HS-27A (cell line): ENCODE measurements at places on chromosomes 2 and 18.
A peak's percentile ranks its signal among the peaks of the same experiment; 100 is the strongest.

GRCh38 chr18:43830947-43831346, 553.7 kb upstream of the SYT4 start:
- DNase-seq = no peak

- DNase-seq = no peak
Measured at GRCh38 chr2:63049970-63050333, 678 bp upstream of the OTX1 start.

DNA sequence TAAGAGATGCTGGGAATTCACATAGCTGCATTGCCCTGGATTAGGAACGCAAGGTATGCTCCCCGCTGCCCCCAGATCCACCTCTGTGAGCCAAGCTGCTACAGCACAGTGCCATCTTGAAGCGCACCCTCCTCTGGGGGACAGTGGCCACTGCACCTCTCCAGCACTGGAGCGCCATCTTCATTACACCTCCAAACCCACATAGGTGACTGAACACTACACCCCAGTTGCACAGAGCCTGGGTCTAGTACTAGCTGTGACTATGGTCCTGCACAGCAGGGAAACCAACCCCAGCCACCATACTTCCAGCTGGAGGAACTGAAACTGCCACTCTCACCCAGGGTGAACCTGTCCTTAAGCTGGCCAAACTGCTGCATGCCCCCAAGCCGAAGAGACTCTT, 84.6 kb downstream of the TMEM237 start:
- no peak for DNase-seq

GRCh38 chr2:109736177-109736827, 57.8 kb upstream of the RGPD5 start:
- DNase-seq = peak; percentile 42
